ENCODE measurements at places on chromosomes 3 and 15.

GRCh38 chr15:48730506-48730905, 80.4 kb downstream of the CEP152 start:
- H3K4me3 ChIP-seq: no peak overlapping the region
- peaks cover 58% of the 10 kb centered on the region for H3K36me3 ChIP-seq
- H3K27ac ChIP-seq: no peak overlapping the region
- peaks cover 3% of the 10 kb centered on the region for H3K27me3 ChIP-seq
- no peak for DNase-seq
- peaks cover under 1% of the 10 kb centered on the region for H3K4me1 ChIP-seq

- DNase-seq: no peak
- no peaks in the 10 kb centered on the region for H3K36me3 ChIP-seq
- H3K27me3 ChIP-seq: no peaks in the 10 kb centered on the region
- H3K4me1 ChIP-seq: no peaks in the 10 kb centered on the region
- no peak overlapping the region for H3K27ac ChIP-seq
These were observed 44.4 kb upstream of the VGLL3 start for GRCh38 chr3:87035339-87035738.

DNA sequence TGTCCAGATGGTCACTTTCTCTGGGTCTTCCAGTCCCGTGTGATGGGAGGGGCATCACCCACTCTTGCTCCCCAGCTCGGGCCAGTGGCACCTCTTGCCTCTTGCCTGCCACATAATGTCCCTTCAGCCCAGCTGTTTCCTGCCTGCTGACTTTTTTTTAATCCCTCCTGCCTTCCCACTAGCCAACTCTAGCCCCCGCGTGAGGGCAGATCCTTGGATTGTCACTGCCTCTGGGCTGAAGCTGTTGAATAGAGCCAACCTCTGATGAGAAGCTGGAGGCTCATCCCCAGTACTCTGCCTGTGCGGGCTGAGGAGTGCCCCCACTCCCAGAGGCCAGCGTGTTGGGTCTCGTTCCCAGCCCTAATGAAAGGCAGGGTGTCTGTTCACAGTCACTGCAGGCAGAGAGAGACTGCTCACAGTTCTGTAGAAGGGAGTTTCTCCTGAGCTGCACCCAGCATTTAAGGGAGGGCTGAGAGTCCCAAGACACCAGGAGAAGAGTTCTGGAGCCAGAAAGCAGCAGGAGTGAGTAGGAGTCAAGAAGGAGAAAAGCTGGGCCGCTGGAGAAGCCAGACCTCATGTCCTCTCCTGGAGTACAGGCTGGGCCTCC, 30.1 kb upstream of the TIMP4 start:
- H3K4me1 ChIP-seq: peaks cover 43% of the 10 kb centered on the region
- H3K4me3 ChIP-seq: no peak overlapping the region
- peaks cover 5% of the 10 kb centered on the region for H3K27me3 ChIP-seq
- DNase-seq: no peak
- H3K27ac ChIP-seq: peak overlapping the region; percentile 95

DNA sequence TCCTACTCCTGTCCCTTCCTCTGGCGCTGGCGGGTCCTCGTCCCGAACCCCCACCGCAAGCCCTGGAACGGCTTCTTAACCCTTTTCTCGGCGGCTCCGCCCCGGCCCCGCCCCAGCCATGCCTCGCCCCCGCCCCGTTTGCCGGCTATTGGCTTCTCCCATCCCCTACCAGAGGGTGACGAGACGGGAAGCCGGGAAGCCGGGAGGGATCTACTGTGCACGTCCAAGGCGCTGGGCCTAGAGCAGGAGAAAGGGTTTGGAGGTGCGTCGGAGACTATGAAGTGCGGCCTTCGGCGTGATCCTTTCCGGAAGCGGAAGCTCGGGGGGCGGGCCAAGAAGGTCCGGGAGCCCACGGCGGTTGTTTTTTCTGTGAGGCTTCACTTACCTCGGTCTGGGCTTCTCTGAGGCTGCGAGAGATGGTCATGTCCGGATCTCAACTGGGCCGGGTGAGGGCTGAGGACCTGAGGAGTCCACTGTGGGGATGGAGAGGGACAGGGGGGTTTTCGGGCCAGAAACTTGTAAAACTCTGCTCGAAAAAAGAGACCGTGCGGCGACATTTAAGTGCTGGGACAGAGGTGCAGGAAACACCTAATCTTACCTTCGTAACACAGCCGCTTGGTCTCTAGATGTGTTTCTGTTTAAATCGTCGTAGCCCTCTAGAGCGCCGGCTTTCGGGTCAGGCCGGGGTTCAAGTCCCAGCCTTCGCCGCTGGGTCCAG, 21.4 kb downstream of the ROPN1B start:
- peaks cover 24% of the 10 kb centered on the region for H3K27me3 ChIP-seq
- peak; percentile 85 for DNase-seq

GRCh38 chr3:193951859-193952258, 184.1 kb upstream of the HES1 start:
- DNase-seq: no peak
- no peak overlapping the region for H3K4me3 ChIP-seq
- peaks cover 38% of the 10 kb centered on the region for H3K36me3 ChIP-seq
- peaks cover 12% of the 10 kb centered on the region for H3K4me1 ChIP-seq
- H3K27me3 ChIP-seq: peaks cover 32% of the 10 kb centered on the region
- no peak overlapping the region for H3K27ac ChIP-seq

- no peak overlapping the region for H3K27ac ChIP-seq
- peaks cover 4% of the 10 kb centered on the region for H3K27me3 ChIP-seq
- DNase-seq: peak; percentile 8
These were observed 110.7 kb upstream of the CNTN4 start for GRCh38 chr3:1987980-1988379.

DNA sequence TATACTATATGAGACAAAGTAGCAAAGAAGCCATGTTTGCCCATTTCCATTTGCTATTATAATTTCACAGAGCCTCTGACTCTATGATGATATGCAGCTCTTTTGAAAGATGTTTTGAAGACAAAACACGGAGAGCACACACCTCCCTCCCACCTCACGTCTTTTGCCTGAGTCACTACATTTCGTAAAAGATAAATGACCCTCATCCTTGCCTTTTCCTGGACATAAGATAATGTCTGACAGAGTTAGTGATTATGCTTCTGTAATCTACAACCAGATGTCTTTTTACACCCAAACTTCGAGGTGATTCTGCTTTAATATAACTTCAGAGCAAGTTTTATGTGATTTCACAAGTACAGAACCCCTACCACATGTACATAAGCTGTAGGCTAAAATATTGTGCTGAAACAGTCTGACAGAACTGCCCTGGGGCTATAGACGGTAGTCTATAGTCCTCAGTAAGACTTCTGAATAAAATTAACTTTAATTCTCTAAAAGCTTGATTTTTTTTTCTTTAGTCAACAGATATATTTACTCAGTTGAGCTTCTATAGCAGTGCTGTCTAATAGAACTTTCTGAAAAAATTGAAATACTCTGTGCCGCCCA, 99.9 kb downstream of the CD200R1L start:
- H3K36me3 ChIP-seq: peaks cover 9% of the 10 kb centered on the region
- H3K27me3 ChIP-seq: peaks cover 5% of the 10 kb centered on the region
- no peak for DNase-seq
- H3K27ac ChIP-seq: no peak overlapping the region
- no peak overlapping the region for H3K4me3 ChIP-seq
- H3K4me1 ChIP-seq: peaks cover 4% of the 10 kb centered on the region

GRCh38 chr3:31300456-31301443, 232.0 kb upstream of the STT3B start:
- H3K4me1 ChIP-seq: peaks cover 5% of the 10 kb centered on the region
- peaks cover 5% of the 10 kb centered on the region for H3K27me3 ChIP-seq
- no peak overlapping the region for H3K27ac ChIP-seq
- DNase-seq: no peak
- peaks cover 15% of the 10 kb centered on the region for H3K36me3 ChIP-seq

DNA sequence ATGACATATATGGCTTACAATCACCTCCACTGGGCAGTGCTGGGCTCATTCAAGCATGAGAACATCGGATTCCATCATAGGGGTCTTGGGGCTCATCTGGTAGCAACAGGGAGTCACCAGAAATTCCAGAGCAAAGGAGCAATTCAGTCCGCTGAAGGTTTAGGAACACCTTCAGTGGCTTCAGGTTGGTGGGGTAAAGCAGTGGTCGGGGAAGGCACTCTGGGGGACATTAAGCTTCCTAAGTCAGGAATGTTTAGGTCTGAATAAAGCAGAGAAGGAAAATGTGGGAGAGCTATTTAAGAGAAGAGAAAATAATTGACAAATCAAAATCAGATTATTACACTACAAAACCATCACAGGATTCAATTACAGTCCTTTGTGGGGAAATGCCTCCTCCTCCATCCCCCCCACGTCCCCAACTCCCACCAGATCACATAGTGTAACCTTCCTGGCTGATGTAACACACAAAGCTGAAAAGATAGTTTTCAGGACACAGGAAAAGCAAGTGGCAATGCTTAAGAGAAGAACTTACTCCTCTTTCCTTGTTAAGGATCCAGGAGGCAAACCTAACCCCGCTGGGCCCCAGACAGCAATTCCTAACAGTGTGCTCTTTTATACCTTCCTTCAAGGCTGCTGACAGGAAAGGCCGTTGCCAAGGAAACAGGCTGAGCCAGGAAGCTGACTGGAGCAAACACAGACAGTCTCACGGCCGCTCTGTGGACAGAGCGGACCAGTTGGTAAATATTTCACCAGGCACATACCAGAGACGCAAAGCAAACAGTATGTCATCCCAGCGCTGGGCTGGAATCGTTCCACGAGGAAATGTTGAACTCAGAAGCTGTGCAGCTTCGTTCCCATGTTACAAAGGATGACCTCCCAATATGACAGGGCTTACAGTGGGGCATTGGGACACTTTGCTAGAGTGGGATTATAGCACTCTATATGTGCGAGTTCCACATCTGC, 57.5 kb upstream of the LMCD1 start:
- no peaks in the 10 kb centered on the region for H3K36me3 ChIP-seq
- peaks cover 5% of the 10 kb centered on the region for H3K4me1 ChIP-seq
- peaks cover 7% of the 10 kb centered on the region for H3K27me3 ChIP-seq
- DNase-seq: peak; percentile 73

- H3K4me1 ChIP-seq: peaks cover 26% of the 10 kb centered on the region
- H3K4me3 ChIP-seq: no peak overlapping the region
- no peak for DNase-seq
- H3K27me3 ChIP-seq: peaks cover 3% of the 10 kb centered on the region
- H3K36me3 ChIP-seq: peaks cover 24% of the 10 kb centered on the region
These were observed 2.0 kb upstream of the ZBTB47 start for GRCh38 chr3:42651248-42652091.

DNA sequence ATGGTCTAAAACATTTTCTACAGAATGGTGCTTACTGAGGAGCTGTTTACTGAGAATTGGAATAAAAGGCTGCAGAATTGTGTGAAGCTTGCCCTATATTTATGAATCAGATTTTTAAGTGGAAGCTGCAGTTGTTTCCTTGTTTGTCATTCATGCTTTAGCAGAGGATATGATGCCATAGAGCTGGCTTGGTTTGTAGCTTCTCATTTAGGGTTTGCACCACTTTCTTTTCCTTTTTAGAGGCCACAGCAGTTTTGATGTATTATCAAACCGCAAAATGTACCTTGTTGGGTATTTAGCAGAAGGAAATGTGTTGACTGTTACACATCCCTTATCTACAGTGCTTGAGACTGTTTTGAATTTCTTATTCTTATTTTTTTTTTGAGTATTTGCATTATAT, 66.2 kb downstream of the RASA2 start:
- H3K4me1 ChIP-seq: no peaks in the 10 kb centered on the region
- peaks cover 38% of the 10 kb centered on the region for H3K36me3 ChIP-seq
- no peaks in the 10 kb centered on the region for H3K27me3 ChIP-seq
- no peak overlapping the region for H3K27ac ChIP-seq

GRCh38 chr3:104273046-104273649, 1093.6 kb upstream of the ALCAM start:
- peaks cover 12% of the 10 kb centered on the region for H3K4me1 ChIP-seq
- no peak overlapping the region for H3K27ac ChIP-seq
- H3K36me3 ChIP-seq: no peaks in the 10 kb centered on the region
- H3K27me3 ChIP-seq: no peaks in the 10 kb centered on the region

DNA sequence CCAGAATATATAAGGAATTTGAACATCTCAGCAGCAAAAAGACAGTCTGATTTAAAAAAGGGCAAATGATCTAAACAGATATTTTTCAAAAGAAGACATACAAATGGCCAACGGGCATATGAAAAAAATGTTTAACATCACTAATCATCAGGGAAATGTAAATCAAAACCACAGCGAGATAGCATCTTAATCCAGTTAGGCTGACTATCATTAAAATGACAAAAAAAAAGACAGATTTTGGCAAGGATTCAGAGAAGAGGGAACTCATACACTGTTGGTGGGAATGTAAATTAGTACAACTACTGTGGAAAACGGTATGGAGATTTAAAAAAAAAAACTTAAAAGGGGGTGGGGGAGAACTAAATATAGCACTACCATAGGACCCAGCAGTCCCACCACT, 47.9 kb downstream of the RNF13 start:
- H3K27ac ChIP-seq: no peak overlapping the region
- no peak for DNase-seq
- no peak overlapping the region for H3K4me3 ChIP-seq
- H3K27me3 ChIP-seq: no peaks in the 10 kb centered on the region

DNA sequence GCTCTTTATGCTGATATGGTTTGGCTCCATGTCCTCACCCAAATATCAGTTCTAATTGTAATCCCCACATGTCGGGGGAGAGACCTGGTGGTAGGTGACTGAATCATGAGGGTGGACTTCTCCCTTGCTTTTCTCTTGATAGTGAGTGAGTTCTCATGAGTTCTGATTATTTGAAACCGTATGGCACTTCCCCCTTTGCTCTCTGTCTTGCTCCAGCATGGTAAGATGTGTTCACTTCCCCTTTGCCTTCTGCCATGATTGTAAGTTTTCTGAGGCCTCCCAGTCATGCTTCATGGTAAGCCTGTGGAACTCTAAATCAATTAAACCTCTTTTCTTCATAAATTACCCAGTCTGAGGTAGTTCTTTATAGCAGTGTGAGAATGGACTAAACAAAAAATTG, 107.6 kb downstream of the IMPG2 start:
- no peaks in the 10 kb centered on the region for H3K4me1 ChIP-seq
- peaks cover 13% of the 10 kb centered on the region for H3K27me3 ChIP-seq
- no peak overlapping the region for H3K4me3 ChIP-seq
- H3K36me3 ChIP-seq: no peaks in the 10 kb centered on the region

DNA sequence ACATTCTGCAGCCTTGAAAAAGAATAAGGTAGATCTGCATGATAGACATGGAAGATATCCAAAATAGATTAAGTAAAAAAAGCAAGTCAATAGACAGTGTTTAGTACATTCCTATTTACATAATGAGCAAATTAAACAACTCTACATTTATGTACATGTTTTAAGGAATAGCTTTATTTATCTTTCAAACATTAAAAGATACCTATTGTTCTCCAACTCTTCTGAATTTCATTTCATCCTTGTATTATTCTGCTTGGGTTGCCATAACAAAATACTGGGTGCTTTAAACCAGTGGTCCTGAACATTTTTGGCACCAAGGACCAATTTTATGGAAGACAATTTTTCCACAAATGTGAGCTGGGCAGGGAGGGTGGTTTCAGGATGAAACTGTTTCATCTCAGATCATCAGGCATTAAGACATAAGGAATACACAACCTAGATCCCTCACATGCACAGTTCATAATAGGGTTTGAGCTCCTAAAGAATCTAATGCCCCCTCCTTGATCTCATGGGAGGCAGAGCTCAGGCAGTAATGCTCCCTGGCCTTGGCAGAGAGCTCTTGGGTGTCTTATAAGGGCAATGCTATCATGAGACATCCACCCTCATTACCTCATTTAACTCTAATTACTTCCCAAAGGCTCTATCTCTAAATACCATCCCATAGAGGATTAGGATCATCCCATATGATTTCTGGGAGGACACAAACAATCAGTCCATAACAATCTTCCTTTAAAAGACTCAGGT, 6.8 kb upstream of the KATNBL1 start:
- no peak overlapping the region for H3K4me3 ChIP-seq
- DNase-seq: no peak
- no peaks in the 10 kb centered on the region for H3K36me3 ChIP-seq
- no peaks in the 10 kb centered on the region for H3K4me1 ChIP-seq

GRCh38 chr3:190883973-190884832, 21.7 kb upstream of the GMNC start:
- H3K36me3 ChIP-seq: no peaks in the 10 kb centered on the region
- no peaks in the 10 kb centered on the region for H3K27me3 ChIP-seq
- peak; percentile 63 for DNase-seq
- H3K27ac ChIP-seq: no peak overlapping the region
- H3K4me3 ChIP-seq: no peak overlapping the region
- H3K4me1 ChIP-seq: no peaks in the 10 kb centered on the region

Measured in nephron progenitor cell (in vitro differentiated cells).